Hepatocyte (in vitro differentiated cells): ENCODE measurements at places on chromosomes 2 and 18. TPM values are rescaled to one million over a fixed set of nuclear protein-coding genes. Genes with fewer than 3 reads are reported as not detected.

Gene BOLL
- not detected in 2 replicates for total RNA-seq

Gene EGR4
- total RNA-seq = 0.23 TPM in 1 of 2 replicates, not detected in the other

Gene ACTG2
- 20.3 and 25.6 TPM in 2 replicates for total RNA-seq

GRCh38 chr2:236085647-236086046, 82.5 kb downstream of the GBX2 start:
- no peak for DNase-seq

Gene COX7A2L
- 247 and 252 TPM in 2 replicates for total RNA-seq

Gene TRAPPC12
- total RNA-seq = 38.7 and 61.2 TPM in 2 replicates

DNA sequence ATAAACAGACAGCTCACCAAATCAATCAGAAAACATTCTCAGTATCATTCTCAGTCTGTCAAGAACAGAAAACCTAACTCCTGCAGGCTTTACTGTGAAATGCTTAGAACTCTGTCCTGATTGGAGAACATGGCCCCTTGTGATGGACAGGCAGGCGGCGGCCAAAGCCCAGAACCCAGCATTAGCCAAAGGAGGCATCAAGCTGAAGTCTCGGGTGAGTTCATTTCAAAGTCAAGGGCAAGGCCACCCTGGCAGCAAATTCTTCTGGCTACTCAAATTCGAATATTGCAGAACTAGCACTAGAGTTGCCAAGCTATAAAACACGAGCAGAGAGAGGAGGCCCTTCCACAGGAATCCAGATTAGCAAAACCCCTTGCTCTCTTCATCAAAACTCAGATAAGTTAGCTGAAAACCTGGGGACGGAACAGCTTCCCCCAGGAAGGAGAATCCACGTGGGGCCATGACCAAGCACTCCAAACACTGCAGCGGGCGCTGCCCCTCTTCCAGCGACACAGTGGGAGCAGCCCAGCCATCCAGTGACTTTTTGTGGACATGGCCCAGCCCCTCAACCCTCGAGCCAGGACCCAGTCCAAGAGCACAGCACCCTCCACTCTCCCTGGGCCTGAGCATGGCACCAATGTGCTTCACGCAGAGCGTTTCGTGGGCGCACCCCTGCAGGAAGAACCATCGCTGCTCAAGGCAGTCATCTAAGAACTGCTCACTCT, 98.6 kb downstream of the HDAC4 start:
- DNase-seq = no peak

Gene ZNF385B
- total RNA-seq = 1.5 and 2.4 TPM in 2 replicates

Gene ITPRIPL1
- total RNA-seq = 2.0 TPM in 2 replicates

DNA sequence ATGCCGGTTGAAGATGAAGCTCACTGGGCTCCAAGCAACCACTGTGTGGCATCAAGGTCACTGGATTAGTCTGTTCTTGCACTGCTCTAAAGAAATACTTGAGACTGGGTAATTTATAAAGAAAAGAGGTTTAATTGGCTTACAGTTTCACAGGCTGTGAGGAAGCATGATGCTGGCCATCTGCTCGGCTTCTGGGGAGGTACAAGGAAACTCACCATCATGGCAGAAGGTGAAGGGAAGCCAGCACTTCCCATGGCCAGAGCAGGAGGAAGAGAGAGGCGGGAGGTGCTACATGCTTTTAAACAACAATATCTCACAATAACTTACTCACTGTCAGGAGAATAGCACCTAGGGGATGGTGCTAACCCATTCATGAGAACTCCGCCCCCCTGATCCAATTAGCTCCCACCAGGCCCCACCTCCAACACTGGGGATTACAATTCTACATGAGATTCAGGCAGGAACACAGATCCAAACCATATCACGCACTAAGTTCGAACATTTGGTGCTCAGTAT, 109.7 kb upstream of the MGAT5 start:
- no peak for DNase-seq

DNA sequence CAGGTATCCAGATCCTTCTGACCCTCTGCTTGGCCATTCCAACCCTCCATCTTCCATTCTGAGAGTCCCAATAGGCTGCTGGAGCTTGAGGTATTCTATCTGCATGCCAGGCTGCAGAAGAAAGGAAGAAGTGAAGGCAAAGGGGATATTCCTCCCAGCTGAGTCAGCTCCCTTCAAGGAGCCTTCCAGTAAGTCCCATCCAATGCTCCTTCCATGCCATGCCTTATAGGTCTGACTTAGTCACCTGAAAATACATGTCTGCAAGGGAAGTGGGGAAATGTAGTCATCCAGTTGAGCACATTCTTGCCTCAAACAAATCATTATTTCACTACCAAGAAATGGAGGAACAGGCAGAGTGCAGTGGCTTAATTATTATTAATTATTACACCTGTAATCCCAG, 464.6 kb downstream of the CNTNAP5 start:
- no peak for DNase-seq

Gene SCYGR4
- not detected in 2 replicates for total RNA-seq

Gene FEV
- total RNA-seq = 0.70 TPM in 1 of 2 replicates, not detected in the other

DNA sequence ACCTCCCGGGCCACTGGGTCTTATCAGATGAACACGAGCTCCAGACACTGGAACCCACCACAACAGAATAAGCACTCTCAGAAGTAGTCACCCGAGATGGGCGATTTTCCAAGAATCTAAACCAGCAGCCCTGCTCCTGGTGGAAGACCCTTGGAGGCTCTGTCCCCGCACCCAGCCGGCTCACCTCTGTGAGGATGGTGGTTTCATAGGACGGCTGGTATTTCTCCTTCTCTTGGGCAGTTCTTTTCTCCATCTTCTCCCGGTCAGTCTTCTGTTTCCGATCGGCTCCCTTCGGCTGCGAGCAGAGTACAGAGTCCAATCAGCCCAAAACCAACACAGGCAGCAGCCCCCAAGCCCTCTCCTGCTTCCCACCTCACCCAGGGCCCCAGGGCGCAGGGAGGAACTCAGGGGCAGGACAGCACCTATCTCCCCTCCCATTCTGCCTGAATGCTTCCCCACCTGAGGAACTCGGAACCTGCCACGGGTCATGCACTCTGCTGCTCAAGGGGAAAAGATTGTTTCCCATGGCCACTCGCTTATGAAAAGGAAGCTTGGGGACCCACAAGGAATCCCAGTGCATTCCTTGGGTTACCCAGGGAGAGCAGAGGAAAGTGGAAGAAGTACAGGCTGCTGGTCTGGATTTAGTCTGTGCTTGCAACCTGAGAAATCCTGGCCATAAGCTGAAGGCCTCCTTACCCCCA, 42.7 kb downstream of the TFCP2L1 start:
- no peak for DNase-seq

DNA sequence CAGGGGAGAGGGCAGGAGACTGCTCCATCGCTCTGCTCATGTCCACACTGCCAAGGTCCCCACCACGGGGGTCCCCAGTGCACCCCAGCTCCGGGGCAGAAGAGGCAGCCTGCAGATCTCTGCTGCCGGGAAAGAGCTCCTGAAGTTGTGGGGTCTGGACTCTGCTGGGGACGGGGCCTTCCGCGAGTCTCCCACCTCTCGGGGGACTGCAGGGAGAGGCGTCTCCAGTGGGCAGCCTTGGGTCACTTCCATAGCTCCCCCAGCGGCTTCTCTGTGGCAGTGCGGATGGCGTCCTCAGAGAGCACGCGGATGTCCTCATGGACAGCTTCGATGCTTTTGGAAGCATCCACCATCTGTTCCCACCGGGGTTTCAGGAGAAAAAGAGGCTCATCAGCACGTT, 10.7 kb downstream of the DTYMK start:
- no peak for DNase-seq

- DNase-seq = no peak
These were observed 96.6 kb downstream of the QPCT start for GRCh38 chr2:37441055-37441454.

DNA sequence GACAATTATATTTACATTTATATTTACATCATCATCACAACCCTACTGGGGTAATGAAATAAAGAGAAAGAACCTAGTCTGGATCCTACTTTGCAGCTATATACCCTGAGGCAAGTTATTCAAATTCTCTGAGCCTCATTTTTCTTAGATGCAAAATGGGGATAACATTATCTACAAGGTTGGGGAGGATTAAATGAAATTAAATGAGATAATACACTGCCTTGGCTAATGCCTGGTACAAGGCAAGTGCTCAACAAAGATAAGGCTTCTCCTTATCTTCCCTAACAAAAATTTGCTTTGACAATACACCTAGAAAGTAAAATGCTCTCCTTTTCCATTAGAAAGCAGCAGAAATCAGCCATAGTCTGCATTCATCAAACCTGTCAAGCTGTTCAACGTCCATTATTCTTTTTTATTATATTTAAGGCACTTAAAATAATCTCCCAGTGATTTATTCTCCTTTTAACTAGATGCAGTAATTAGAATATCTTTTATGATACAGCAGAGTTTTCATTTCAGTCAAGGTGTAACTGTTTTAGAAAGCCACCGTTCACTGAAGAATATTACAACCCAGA, 44.8 kb downstream of the TCF4 start:
- no peak for DNase-seq

- no peak for DNase-seq
These were observed 174.0 kb downstream of the MREG start for GRCh38 chr2:215839309-215839708.
